ENCODE measurements at places on chromosomes 1 and 21.

GRCh38 chr1:87588495-87588894 lies 259.8 kb downstream of the LMO4 start:
- no peak for DNase-seq

DNA sequence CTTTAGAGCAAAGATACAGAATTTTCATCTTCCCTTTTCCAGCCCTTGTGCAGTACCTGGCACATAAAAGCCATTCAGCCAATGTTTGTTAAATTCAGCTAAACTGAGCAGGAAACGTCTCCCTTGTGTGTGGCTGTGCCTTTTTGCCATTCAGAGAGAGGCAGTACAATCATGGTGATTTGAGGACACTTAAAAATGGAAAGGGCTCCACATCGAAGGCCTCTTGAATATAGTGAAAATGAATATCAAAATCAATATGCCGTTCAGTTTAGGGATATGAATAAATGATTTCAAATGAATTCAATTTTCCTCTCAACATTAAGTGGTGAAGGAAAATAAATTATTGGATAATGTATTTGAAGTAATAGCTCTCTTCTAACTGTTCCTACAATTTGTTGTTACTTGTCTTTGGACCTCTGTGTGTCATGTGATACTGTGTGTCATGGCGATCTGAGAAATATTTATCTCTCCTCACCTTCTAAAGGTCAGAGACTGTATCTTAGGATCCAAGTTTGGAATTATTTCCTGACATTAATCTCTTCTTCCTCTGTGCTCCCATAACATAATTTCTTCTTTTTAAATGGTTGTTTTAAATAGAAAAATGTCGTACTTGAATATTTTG lies 355.6 kb upstream of the ST6GALNAC5 start:
- no peak for DNase-seq

DNA sequence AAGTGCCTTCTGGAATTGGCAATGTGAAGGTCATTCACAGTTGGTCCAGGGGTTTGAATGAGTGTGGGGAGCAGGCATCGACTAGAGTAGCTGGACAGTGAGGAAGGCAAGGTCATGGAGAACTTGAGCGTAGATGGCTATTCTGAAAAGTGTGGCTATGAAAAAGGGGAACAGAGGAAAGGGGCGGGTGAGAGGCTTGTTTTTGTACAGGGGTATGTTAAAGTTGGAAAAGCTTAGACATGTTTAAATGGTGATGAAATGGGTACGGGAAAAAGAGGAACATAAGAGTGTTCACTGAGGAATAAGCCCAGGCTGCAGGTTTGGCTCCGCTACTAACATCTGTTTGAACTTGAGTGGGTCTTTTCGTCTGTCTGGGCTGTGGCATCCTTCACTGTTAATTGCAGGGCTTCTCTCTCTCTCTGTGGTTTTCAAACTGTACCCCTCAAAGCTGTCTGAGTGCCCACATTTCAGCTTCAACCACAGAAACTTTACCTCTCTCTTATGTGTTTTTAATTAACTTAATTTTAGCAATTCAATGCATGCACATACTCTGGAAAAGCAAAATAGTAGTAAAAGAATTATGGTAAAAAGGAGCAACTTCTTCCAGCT lies 70.8 kb upstream of the COA6 start:
- no peak for DNase-seq

DNA sequence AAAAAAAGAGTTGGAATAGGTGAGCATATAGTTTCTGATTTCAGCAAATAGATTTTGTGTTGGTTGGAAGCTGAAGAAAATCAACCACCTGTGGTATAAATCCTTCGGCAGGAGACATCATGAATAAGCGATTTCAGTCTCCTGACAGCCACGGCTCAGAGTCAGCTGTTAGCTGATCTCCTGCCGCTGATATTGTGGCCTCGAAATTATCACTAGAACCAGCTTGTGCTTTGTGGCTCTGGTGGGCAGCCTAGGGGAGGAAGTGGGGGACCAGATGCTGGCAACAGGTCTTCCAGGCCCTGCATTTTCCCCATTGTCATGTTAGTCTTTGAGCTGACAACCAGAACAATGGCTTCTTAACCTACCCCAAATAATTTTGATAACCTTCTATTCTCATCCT lies 842 bp upstream of the GCSAML start:
- DNase-seq: no peak

DNA sequence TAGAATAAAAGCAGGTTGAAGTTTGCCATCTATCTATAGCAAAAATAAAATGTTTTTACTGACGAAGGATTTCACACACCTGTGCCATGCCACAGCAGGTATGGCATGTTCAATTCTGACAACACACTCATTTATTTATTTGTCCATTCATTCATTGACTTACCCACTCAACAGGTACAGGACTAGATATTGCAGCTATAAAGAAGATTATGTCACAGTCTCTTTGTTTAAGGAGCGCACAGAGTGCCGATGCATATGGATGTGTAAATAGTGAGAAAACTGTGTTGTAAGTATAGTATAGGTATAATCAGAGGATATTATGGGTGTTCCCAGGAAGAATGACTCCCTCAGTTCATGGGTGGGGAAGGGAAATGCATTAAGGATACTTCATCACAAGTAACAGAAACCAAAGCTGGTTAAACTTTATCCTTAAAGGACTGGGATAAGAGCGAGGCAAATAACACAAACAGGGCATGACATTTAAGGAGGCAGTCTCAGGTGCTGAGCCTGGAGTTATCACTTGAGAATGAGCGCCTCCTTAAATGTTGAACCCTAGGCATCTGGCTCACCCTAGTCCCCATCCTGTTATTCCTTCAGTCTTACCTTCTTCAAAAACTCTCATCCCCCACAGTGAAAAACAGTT lies 7.9 kb upstream of the ZRANB2 start:
- no peak for DNase-seq

DNA sequence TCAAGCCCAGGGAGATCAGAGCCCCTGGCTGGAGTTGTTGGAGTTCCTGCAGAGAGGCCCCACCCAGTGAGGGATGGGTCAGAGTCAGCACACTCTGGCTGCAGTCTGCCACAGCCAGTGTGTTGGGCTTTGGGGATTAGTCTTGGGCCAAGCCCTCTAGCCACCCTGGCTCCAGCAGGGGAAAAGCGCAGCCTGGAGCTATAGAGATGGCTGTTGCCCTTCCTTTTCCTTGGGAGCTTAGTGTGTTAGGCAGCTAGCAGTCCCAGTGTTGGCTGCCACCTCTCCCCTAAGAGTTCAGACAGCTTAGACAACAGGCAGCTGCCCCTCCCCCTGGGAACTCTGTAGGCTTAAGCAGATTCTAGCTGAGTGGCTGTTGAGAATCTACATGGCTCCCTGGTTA lies 45.1 kb downstream of the DPT start:
- no peak for DNase-seq

- no peak for DNase-seq
Measured at GRCh38 chr1:85297855-85298629, 21.6 kb upstream of the BCL10 start.

Measured in substantia nigra (tissue), 51 donors.